ENCODE measurements at places on chromosomes 6 and 20.
A peak's percentile ranks its signal among the peaks of the same experiment; 100 is the strongest.

DNA sequence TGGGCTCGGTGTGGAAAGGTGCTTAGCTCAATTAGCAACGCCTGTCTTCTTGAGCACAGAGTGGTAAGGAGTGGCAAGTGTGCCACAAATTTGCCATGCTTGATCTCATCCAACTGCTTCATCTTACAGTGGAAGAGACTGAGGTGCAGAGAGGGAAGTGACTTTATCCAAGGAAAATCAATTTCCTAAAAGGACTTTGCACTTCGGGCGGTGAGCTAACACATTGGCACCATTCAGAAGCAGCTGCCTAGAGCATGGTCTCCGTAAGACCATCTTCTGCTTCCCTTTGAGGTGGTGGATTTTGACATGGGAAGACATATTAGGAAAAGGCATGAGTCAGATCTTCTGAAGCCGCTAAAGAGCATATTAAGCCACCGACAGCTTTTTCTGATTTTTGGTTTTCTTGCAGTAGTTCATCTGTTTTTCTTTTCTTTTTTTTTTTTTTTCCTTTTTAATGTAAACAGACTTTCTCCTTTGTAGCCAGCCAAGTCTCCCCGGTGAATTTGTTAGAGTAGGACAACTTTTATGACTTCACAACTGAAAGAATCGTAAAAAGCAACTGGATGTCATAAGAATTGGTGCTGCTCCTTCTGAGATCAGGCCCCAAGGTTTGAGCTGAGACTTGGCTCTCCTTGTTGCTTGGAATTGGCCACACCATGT is 273.2 kb downstream of the CDC5L start:
- no peak for DNase-seq

DNA sequence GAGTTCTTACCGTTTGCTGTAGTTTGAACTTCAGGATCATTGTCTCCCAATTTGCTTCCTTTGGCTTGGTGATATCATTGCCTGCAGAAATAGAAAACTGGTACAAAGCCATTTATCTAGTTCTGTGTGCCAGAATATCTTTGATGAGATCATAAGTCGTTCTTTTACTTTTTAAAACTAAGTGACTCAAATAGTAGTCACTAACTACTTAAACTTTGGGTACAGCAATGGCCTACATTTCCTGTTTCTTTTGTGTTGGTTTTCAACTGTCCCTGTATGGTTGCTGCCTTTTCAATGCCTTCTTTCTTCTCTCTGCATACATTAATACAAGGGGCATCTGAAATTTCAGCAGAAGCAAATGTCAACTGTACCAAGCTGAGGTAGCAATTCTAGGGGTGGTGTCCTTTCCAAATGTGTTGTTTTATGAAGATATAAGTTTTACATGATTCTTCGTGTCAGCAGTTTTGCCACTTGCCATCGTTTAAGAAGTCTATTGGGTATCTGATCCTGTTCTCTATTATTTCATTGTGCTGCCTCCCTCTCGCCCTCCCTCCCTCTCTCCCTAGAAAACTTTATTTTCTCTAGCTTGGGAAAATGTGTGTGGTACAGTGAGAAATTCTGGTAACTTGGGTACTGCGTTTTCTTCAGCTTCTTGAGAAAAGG is 238.5 kb downstream of the FARS2 start:
- no peak for DNase-seq

GRCh38 chr6:14211562-14211942 is 94.0 kb downstream of the CD83 start:
- DNase-seq = peak; percentile 99

- no peak for DNase-seq
Observed at GRCh38 chr20:25706793-25707192, 10.1 kb upstream of the ZNF337 start.

GRCh38 chr20:2483504-2483903 is 12.9 kb upstream of the SNRPB start:
- DNase-seq = no peak

DNA sequence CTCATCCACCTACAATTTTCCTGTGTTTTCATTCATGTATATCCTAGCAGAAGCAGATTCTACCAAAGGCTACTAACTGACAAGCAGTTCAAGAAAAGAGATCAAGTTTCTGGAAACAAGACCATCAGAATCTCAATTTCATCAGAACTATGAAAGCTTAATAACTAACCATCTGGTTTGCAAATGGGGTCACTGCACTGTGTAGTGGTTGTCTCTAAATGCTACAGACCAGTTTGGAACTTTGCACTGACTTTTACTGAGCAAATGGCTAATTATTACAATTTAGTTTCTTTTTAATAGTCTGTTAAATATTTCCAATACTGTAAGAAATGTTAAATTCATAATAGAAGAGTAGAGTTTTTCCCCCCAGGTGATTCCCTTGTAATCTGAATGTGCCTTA is 64.5 kb downstream of the REPS1 start:
- DNase-seq = no peak

DNA sequence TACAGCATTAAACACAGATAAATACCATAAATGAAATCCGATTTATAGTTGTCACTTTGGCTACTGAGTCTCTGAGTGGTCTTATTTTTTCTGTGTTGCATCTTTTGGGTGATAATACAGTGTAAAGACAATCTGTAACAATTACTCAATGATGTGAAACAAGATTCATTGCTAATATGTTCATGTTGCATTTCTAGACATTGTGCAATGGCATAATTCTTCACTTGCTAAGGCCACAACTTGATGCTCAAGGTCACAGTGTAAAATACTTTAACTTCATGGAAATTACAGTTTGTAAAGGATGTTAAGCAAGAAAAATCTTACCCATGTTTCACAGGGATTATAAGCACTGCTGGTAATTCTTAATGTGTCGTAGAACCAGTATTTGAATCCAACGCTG is 74.9 kb upstream of the SMLR1 start:
- DNase-seq = no peak

DNA sequence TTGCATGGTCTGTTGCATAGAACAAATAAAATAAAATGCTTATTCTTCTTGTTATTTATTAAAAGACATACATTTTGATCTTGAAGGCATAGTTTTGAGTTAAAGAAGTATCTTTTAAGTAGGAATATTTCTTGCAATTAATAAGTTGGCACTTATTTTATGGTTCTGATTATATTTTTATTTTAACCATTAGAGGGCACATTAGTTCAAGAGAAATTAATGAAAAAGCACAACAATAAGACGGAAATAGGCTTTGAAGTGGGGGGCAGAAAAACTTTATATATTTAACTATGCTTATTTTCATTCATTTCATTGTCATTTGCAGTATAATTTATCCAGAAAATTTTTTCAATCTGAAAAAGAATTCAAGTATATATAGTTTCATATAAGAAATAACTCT is 44.2 kb upstream of the MAP3K7 start:
- DNase-seq = no peak

GRCh38 chr6:107805504-107805903 is 18.6 kb downstream of the SCML4 start:
- no peak for DNase-seq

GRCh38 chr20:46857061-46857831 is 37.4 kb upstream of the EYA2 start:
- no peak for DNase-seq

- DNase-seq = no peak
Observed at GRCh38 chr6:13985663-13986325, 61.0 kb downstream of the RNF182 start.

DNA sequence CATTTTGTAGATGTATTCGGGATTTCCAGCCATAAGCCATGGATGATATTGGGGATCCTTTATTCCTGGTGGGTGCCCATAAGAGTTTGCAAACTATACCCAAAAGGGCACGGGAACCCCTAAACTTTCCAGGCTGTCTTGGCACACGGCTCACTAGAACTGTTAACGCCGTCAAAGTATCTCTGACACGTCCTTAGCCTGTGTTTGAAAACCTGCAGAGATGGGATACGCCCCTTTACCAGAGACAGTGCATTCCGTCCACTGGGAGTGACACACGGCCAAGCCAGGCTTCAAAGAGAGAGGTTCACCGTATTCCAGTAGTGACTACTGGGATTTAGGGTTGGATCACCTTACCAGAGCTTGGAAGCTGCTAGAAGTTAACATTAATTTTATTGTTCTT is 95.0 kb downstream of the THBS2 start:
- no peak for DNase-seq

- DNase-seq = no peak
Observed at GRCh38 chr6:158865769-158866168, 46.6 kb upstream of the EZR start.

GRCh38 chr6:33768644-33769120 is 20.2 kb downstream of the LEMD2 start:
- peak; percentile 98 for DNase-seq

- no peak for DNase-seq
Observed at GRCh38 chr6:142943711-142944123, 1.3 kb downstream of the HIVEP2 start.

All from WERI-Rb-1 (cell line).